Stimulated activated CD8-positive, alpha-beta memory T cell treated with anti-CD3 and anti-CD28 coated beads, Interleukin-4, amount 100 ng/mL, for 4 hours (primary cell): ENCODE measurements at places on chromosomes 2 and 18.

DNA sequence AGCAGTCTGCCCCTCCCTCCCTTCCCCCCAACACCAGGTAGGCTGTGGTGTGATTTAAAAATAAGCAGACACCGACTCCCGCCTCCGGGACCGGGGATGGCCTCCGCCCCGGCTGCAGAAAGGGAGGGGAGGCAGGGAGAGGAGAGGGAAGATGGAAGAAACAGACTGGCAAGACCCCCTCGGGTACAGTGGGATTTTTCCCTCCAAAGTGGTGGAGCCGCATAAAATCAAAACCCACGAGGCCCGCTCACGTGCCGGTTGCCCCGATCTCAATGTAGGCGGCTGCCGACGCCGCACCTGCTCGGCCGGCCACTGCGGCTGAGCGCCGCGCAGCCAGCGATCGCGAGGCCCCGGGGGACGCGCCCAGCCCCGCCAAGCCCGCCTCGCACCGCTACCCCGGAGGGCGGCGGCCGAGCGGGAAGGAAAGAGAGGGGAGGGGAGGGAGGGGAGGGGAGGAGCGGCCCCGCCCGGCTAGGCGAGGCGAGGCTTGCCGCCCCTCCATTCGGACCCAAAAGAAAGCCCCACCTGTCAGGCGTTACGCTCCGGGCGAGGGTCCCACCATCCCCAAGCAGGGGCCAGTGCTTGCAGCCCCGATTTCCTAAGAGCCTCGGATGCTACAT, 811 bp downstream of the ADD2 start:
- DNase-seq: no peak

DNA sequence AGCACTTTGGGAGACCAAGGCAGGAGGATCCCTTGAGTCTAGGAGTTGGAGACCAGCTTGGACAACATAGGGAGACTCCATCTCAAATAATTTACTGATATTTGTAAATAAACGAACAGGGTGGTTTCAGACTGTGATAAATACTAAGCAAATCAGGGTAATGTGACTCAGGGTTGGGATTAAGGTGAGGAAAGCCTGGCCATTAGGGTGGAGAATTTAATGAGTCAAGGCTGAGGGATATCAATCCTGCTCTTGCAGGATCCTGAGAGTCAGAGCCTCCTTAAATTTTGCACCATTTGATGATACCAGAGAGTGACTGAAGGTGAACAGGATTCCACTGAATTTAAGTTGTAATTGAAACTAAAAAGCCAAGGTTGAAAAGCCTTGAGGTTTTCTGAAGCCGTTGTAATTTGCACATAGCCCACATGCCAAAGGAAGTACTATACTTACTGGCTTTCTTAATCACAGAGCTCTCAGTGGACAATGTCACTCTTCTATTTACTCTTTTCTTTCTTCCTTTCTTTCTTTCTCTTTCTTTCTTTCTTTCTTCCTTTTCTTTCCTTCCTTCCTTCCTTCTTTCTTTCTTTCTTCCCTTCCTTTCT, 28.6 kb upstream of the AP1S3 start:
- DNase-seq: no peak

DNA sequence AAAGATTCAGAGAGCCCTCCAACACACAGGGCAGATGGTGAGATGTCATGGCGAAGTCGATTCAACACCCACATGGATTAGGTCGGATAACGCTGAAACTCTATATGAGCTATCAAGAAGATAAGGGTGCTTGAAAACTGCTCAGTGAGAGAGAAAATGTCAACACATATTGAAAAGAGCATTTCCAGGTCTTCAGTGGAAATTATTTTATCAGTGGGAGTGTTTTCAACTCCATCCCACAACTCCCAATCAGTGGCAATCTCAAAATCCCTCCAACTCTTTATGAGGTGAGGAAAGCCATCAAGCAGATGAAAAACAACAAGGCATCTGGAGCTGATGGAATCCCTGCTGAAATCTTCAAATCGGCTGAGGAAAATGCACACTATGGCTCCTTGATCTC, 104.5 kb upstream of the KLHL14 start:
- DNase-seq: no peak

GRCh38 chr2:29613792-29614266, 307.6 kb downstream of the ALK start:
- DNase-seq: no peak

DNA sequence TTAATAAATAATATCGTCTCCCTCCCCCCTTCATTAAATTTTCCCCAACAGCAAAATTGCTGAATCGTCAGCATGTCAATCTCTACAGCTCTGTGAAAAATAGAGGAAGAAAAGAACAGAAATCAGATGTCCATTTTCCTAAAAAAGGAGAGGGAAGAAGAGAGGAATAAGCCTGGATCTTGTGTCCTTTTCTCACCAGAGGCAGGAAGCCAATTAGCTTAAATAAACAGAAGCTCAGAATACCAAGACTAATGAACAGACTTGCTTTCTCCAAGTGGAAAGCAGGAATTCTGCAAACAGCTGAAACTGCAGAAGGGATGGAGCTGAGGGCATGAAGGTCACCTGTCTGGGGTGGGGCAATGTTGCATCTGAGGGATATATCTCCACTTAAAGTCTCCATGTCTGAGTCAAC, 265.7 kb downstream of the CCDC85A start:
- no peak for DNase-seq

GRCh38 chr2:190831941-190832340, 48.7 kb upstream of the GLS start:
- no peak for DNase-seq

DNA sequence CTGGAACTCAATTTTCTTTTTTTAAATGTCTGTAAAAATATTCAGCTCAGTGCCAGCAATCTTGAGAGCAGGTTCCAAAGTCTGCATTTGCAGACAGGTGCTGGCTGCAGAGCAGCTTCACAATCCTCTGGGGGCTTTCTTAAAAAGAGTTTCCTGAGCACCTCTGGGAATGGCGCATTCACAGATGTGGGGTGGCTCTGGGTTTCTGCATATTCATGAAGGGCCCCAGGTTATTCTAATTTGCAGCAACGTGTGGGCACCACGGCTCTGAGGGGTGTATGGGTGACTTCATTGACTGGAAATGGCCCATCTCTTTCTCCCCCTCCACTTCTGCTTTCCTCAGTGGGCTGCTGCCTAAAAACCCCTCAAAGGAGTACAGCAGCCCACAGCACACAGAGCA, 225.0 kb upstream of the APCDD1 start:
- no peak for DNase-seq

DNA sequence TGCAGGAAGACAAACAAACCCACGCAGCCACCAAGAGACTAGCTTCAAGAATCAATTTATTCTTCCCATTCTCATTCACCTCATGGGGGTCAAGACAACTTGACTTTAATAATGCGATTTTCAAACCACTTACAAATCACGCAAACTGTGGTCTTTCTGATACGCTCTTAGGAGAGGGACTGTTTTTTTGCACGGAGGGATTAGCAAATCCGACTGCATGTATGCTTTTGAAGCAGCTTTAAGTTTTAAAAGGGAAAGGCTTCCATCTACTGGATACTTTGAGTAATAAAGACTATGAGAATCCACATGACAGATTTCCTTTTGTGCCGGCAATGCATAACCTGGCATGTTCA, 322.9 kb upstream of the KCNJ3 start:
- DNase-seq: no peak

DNA sequence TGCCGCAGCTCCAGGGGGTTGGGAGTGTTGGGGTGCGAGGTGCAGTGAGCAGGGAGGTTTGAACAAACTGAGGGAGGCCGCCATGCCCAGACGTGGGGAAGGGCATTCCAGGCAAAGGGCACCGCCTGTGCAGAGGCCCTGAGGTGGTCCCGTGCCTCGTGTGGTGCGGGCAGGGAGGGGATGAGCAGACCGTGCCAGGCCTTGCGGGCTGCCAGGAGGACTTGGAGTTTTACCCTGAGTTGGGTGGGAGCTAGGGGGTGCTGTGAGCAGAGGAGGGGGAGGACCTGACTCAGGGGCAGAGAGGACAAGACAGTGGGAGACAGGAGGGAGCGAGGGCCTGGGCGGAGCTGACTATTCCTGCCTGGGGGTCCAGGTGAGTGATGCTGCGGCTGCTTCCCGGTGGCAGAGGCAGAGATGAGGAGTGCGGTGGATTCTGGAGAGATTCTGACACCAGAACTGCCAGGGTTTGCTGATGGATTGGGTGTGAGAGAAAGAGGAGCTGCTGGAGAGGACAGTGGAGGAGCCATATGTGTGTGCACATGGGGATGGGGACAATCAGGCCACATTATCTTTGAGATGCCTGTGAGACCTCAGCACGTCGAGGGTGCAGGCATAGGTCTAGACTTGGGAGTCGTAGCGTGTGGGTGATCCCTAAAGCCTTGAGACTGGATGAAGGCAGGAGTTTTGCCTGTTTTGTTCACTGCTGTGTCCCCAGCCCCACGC, 23.4 kb downstream of the ZAP70 start:
- DNase-seq: no peak

DNA sequence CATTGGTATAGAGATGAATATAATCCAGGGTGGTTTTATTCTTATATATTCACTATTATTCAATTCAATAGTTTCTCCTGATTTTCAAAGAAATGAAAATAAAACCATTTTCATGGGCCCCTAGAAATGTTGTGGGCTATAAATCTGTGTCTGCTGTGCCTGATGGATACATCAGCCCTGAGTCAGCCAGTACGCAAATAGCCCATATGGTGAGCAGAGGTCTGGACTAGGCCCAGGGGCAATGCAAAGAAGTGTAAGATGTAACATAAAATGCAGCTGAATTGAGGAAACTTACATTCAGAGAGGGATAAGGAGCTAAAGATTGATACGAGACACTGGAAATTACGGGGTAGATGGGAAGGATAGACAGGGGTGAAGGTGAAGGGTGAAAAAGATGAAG, 122.5 kb downstream of the MAIP1 start:
- DNase-seq: no peak

- DNase-seq: no peak
These were observed 107.8 kb upstream of the ST3GAL5 start for GRCh38 chr2:85996591-85996990.

GRCh38 chr18:35835833-35836232, 136.6 kb upstream of the RMP24 start:
- no peak for DNase-seq

- DNase-seq: no peak
These were observed 143.4 kb upstream of the CYP26B1 start for GRCh38 chr2:72291059-72291458.

- DNase-seq: no peak
These were observed 31.5 kb upstream of the SCG2 start for GRCh38 chr2:223633656-223634055.
